Foreskin melanocyte (primary cell): ENCODE measurements at places on chromosomes 7 and 10.

DNA sequence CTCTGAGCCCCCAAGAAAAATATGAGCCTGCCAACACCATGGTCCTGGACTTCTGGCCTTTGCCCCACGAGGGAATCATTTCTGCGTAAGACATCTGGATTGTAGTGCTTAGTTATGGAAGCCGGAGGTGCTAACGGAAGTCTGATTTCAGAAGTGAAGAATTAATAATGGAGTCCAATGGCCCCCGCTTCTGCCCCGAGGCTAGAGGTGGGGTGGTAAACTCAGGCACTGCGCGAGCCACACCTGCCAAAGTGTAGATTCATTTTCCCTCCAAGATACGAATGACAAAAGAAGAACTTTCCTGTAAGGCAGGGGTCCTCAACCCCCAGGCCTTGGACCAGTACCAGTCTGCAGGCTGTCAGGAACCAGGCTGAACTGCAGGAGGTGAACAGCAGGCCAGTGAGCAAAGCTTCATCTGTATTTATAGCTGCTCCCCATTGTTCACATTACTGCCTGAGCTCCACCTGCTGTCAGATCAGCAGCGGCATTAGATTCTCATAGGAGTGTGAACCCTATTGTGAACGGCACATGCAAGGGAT, 22.3 kb downstream of the CNPY1 start:
- DNase-seq: no peak

GRCh38 chr7:130937016-130937415, 203.0 kb upstream of the KLF14 start:
- DNase-seq: no peak

DNA sequence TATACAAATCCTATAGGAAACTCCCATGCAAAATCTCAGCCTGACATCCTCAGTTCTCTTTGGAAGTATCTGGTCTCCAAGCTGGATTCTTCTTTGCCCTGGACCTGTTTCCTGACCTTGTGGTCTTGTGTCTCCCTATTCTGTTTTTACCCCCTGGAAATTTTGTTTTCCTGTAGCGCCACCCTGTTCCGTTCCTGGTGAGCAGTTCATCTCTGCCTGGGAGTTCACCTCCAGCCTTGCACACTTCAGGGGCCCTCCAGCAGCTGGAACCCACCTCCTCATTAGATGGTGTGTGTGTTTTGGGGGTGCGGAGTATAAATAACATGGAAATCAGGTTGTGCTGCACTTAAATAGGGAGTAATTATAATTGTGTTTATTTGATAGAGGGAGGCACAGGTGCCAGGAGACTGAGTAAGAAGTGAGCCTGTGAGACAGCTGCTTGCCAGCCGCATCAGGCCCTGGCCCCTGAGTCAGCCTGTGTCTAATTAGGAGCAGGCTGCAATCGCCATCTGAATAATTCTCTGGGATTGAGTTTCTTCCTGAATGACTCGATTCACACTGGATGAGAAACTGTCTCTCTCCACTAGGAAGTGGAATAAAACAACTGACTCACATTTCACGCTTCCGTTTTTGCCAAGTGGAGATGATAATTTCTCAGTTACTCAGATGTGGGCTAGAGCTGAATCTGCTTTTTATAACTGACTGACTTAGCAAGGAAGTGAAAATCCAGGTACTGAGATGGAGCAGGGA, 69.4 kb upstream of the HECTD2 start:
- DNase-seq: peak; percentile 87

GRCh38 chr10:124614003-124614659, 130.0 kb downstream of the FAM53B start:
- no peak for DNase-seq

GRCh38 chr7:26813432-26813831, 51.0 kb downstream of the SKAP2 start:
- DNase-seq: peak; percentile 81

GRCh38 chr7:43491984-43492383, 90.9 kb upstream of the STK17A start:
- DNase-seq: no peak

DNA sequence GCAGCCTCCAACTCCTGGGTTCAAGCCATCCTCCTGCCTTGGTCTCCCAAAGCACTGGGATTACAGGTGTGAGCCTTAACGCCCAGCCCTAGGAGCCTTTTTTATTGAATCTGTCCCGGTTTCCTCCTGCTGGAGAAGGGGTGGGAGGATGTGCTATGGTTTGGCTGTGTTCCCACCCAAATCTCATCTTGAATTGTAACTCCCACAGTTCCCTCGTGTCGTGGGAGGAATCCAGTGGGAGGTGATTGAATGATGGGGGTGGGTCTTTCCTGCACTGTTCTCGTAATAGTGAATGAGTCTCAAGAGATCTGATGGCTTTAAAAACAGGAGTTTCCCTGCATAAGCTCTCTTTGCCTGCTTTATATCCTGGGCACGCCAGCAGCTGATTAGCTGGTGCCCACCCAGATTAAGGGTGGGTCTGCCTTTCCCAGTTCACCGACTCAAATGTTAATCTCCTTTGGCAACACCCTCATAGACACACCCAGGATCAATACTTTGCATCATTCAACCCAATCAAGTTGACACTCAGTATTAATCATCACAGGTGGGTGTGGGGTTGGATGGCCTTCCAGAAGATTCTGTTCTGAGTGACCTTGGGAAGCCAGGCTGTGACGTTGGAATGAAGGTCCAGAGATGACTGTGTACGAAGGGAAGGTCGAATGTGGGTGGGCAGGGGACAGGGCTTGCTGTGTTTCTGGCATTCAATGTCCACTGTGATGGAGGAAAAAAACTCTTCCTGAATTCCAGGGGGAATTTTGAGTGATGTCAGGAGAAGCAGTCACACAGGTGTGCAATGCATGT, 33.8 kb upstream of the CUX1 start:
- DNase-seq: no peak
